T-helper 1 cell treated with Interleukin-12 subunit alpha and Interleukin-12 subunit beta and Interleukin-4 antibody, amounts not matched to agents 30 ng/mL and 1 ng/mL, for 36 hours (primary cell): ENCODE measurements at places on chromosomes 7 and 10. TPM values are rescaled to one million over a fixed set of nuclear protein-coding genes. Genes with fewer than 3 reads are reported as not detected.

The BLNK gene
- not detected in 2 replicates for total RNA-seq

The NPFFR1 gene
- total RNA-seq = not detected in 2 replicates

The ALDH18A1 gene
- 77.3 and 78.5 TPM in 2 replicates for total RNA-seq

The COBL gene
- total RNA-seq = not detected in 2 replicates

The CPN1 gene
- not detected in 2 replicates for total RNA-seq

The MYL7 gene
- total RNA-seq = not detected in 2 replicates

The SMKR1 gene
- total RNA-seq = 1.1 and 1.7 TPM in 2 replicates

The TFEC gene
- 0.17 TPM in 1 of 2 replicates, not detected in the other for total RNA-seq
